ENCODE measurements at places on chromosomes 4 and X. TPM values are rescaled to one million over a fixed set of nuclear protein-coding genes. Genes with fewer than 3 reads are reported as not detected.

The ZNF630 gene
- total RNA-seq: 1.7 TPM

- DNase-seq: no peak
Measured at GRCh38 chr4:38026158-38026740, 66.1 kb downstream of the PTTG2 start.

The CXCL6 gene
- total RNA-seq: not detected

GRCh38 chr4:52576961-52577623 is 82.0 kb downstream of the USP46 start:
- DNase-seq: no peak

DNA sequence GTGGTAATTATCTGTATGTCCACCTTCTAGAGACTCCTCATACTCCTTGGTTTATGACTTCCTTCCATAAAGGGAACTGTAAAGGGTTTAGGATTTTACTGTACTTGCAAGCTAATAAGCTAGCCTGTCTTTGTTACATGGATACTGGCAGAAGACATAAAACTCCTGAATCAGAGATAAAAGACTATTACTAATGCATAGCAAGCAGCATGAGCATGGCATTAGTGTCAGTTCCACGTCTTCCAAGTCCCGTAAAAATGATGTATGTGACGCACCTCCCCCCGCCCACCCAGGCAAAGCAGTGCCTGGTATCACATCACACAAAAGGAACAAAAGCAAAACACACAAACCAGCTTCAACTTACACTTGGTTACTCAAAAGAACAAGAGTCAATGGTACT is 71.0 kb downstream of the SLC10A6 start:
- no peak for DNase-seq

The TRIML2 gene
- not detected for total RNA-seq

GRCh38 chrX:9396930-9397329 is 67.9 kb upstream of the TBL1X start:
- DNase-seq: no peak

GRCh38 chr4:53044651-53044960 is 182.5 kb downstream of the RASL11B start:
- DNase-seq: no peak

DNA sequence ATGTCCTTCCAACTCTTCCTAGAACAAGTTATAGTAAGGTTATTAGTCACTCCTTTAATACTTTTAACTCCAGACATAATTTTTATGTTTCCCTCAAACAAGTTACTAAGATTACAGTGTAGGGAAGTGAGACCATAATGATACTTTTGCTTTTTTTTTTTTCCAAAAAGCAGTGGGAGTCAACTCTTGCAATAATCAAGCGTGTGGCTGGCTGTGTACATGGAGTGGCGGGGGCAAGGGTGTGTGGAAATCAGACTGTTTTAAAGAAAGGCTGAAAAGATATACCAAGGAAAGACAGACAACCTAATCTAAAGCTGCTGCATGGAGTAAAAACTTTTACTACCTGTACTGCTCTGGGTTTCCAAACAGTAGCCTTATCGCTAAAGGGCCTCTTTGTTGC is 4.1 kb downstream of the NOA1 start:
- DNase-seq: no peak

- peak; percentile 18 for DNase-seq
Measured at GRCh38 chrX:80808881-80809411, 731 bp downstream of the BRWD3 start.

GRCh38 chrX:92232182-92232581 is 453.0 kb downstream of the PCDH11X start:
- DNase-seq: no peak

GRCh38 chr4:152307669-152308068 is 228.2 kb downstream of the FBXW7 start:
- DNase-seq: no peak

GRCh38 chr4:79178760-79179159 is 147.1 kb downstream of the NAA11 start:
- no peak for DNase-seq

The RTL9 gene
- 0.51 TPM for total RNA-seq

DNA sequence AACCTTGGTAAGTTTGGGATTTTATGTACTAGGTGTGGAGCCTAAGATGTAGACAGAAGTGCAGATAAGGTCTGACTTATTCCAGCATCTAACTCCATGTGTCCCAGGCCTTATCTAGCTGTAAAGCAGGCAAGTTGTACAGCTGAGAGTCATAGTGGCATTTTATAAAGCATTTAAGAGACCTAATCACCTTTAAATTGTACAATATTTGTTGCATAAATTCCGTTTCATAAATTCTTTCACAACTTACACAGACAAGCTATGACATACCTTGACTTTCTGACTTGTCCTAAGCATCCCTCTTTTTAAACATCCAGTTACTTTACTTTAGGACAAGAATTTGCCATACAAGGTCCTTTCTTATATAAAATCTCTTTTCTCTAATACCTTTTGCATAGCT is 11.0 kb downstream of the SYAP1 start:
- DNase-seq: no peak

The UGT2B10 gene
- total RNA-seq: not detected

Data from heart left ventricle (tissue), 16 donors.